Vagina (tissue), 2 donors: ENCODE measurements at places on chromosomes 1 and 21. TPM values are rescaled to one million over a fixed set of nuclear protein-coding genes. Genes with fewer than 3 reads are reported as not detected.
A peak's percentile ranks its signal among the peaks of the same experiment; 100 is the strongest.

DNA sequence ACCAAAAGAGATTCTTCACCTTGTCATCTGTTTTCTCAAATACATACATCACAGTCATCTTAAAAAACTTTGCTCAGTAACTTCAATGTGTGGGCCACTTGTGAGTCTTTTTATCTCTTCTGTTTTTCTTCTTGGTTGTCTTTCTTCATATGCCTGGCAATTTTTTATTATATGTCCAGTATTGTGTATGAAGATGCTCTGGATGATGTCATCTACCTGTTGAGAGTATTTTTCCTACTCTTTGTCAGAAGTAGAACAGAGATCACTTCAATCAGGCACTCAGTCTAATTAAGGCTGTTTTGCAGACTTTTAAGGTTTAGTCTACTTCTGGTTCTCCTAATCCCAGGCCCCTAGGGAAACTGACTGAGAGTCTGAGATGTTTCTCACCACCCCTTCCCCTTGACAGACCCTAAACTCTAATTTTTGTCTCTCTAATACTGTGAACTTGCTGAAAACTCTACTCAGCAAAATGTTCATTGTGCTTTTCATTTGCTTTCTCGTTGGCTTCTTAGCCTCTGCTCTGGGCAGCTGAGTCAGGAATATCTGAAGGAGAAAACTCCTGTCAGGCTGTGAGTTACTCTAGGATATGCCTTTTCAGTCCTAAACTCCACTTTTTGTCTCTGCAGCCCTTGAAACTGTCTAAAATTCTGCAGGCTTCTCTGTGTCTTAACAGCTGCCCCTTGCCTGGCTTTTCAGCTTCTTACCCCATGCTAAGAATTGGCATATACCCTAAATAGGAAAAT lies 33.0 kb upstream of the DNAJC6 start:
- no peak overlapping the region for H3K27ac ChIP-seq
- H3K4me1 ChIP-seq = no peaks in the 10 kb centered on the region
- no peak for DNase-seq
- H3K36me3 ChIP-seq = no peaks in the 10 kb centered on the region

- H3K4me1 ChIP-seq = peaks cover 9% of the 10 kb centered on the region
- peak overlapping the region; percentile 96 for H3K27ac ChIP-seq
- no peaks in the 10 kb centered on the region for H3K27me3 ChIP-seq
- peak overlapping the region; percentile 87 for H3K4me3 ChIP-seq
- DNase-seq = no peak
Measured at GRCh38 chr1:92961896-92962752, 862 bp upstream of the DIPK1A start.

DNA sequence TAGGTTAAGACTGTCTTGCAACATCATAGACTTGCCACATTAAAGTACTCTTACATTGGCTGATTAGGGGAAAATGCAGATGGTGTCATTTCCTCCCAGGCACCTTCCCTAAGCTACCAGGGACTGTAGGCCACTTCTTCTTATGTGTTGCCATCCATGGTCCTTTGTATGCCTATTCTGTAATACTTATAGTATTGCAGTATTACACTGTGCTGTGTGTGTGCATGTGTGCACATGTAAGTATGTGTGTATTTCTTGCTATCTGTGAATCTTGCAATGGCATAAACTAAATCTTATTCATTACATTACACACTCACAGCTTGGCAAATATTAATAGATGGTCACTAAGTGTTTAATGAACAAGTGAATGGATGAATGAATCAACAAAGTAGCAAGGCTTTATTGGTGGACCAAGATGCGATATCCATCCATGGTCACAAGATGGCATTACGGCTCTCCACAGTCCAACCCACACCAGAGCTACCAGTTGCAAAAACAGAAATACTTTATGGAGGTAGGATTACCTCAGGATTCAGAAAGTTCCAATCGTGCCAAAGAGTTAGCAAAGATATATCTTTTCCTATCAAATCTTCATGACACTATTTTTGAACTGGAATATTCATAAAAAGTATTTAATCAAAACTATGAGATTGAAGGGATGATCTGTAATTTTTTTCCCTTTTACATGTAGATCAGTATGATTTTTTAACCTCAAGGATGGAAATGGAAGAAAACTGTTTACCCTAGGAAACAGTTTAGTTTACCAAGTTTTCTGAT lies 160.2 kb downstream of the DENND1B start:
- no peak overlapping the region for H3K27ac ChIP-seq
- DNase-seq = no peak
- no peaks in the 10 kb centered on the region for H3K27me3 ChIP-seq
- no peaks in the 10 kb centered on the region for H3K36me3 ChIP-seq

Gene KIF26B
- total RNA-seq = 0.49 TPM

Gene PCNT
- total RNA-seq = 35.8 TPM

Gene SAMD11
- total RNA-seq = 33.9 TPM

DNA sequence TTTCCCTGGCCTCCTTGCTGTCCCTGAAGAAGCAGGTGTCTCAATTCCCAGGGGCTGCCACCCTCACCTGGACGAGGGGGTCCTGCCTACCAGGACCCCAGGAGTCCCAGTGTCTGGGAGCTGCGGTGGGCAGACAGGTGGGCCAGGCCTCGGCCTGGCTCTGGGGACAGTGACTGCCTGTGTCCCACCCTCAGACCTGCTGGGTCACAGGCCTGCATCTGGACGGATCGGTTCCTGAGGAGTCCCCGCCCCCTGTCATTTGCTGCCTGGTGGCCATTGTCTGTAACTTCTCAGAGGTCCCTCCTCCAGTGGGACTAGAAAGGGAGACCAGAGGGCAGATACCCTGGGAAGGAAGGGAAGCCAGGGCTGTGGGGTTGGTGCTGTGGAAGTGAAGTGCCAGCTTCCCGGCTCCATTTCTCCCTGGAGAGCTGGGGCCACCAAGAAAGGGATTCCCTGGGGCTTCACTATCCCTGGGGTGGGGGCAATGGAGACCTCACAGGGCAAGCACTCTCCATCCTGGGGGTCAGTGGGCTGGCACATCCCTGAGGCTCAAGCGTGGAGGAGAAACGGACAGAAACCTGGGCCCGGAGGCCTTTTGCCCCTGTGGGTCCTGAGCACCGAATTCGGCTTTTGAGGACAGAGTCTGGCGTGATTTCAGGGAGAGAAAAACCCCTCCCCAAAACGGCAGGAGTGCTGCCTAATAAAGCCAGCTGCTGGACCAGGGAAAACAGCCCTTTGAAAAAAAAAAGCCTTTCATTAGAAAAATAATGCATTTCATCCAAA lies 157.3 kb downstream of the PEX14 start:
- no peak overlapping the region for H3K4me3 ChIP-seq
- peaks cover 33% of the 10 kb centered on the region for H3K4me1 ChIP-seq
- H3K36me3 ChIP-seq = no peaks in the 10 kb centered on the region
- H3K27ac ChIP-seq = peak overlapping the region; percentile 59

DNA sequence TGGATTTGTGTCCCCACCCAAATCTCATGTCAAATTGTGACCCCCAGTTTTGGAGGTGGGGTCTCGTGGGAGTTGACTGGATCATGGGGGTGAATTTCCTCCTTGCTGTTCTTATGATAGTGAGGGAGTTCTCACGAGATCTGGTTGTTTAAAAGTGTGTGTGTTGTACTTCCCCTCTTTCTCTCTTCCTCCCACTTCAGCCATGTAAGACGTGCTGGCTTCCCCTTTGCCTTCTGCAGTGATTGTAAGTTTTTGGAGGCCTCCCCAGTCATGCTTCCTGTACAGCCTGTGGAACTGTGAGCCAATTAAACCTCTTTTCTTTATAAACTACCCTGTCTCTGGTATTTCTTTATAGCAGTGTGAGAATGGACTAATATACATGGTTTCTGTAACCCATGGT lies 64.6 kb downstream of the RHOU start:
- no peaks in the 10 kb centered on the region for H3K27me3 ChIP-seq
- no peak overlapping the region for H3K4me3 ChIP-seq
- DNase-seq = peak; percentile 12
- no peak overlapping the region for H3K27ac ChIP-seq
- H3K4me1 ChIP-seq = peaks cover 21% of the 10 kb centered on the region

GRCh38 chr1:209870151-209870831 lies 42.5 kb downstream of the UTP25 start:
- no peak overlapping the region for H3K27ac ChIP-seq
- no peak for DNase-seq
- no peak overlapping the region for H3K4me3 ChIP-seq
- no peaks in the 10 kb centered on the region for H3K36me3 ChIP-seq

Gene CNIH3
- total RNA-seq = not detected

Gene CFHR1
- not detected for total RNA-seq

Gene CD84
- 8.1 TPM for total RNA-seq

GRCh38 chr1:167173516-167174184 lies 47.0 kb upstream of the POU2F1 start:
- H3K27ac ChIP-seq = no peak overlapping the region
- H3K4me1 ChIP-seq = peaks cover 11% of the 10 kb centered on the region
- H3K36me3 ChIP-seq = no peaks in the 10 kb centered on the region
- no peaks in the 10 kb centered on the region for H3K27me3 ChIP-seq

DNA sequence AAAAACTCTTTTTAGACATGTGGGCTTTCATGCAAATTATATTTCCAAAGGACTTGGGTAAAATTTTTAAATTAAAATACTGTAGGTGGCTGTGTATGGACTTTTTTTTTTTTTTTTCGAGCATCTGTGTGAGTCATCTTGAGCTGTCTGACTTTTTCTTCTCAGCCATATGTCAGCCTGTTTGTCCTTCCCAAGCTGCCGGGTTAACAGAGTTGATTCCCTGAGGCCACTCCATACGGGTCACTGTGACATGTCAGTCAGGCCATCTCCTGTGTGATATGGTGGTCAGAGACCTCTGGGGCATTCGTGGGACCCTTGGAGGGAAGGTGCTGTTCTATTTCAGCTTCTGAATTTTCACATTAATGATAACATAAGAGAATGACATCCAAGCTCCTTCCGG lies 148.3 kb downstream of the KCNJ6 start:
- H3K4me1 ChIP-seq = peaks cover 9% of the 10 kb centered on the region
- DNase-seq = no peak
- no peaks in the 10 kb centered on the region for H3K27me3 ChIP-seq
- no peaks in the 10 kb centered on the region for H3K36me3 ChIP-seq

- no peak for DNase-seq
- H3K4me3 ChIP-seq = no peak overlapping the region
- H3K27me3 ChIP-seq = no peaks in the 10 kb centered on the region
- H3K36me3 ChIP-seq = no peaks in the 10 kb centered on the region
Measured at GRCh38 chr1:160149716-160150115, 1.7 kb upstream of the ATP1A4 start.

GRCh38 chr21:38643404-38644023 lies 145.2 kb upstream of the ERG start:
- H3K27me3 ChIP-seq = no peaks in the 10 kb centered on the region
- H3K4me3 ChIP-seq = no peak overlapping the region
- H3K4me1 ChIP-seq = peaks cover 5% of the 10 kb centered on the region
- no peak for DNase-seq

GRCh38 chr1:179302070-179302469 lies 8.5 kb downstream of the SOAT1 start:
- no peaks in the 10 kb centered on the region for H3K36me3 ChIP-seq
- peaks cover 6% of the 10 kb centered on the region for H3K4me1 ChIP-seq
- no peak overlapping the region for H3K27ac ChIP-seq
- H3K4me3 ChIP-seq = no peak overlapping the region
- DNase-seq = no peak
- H3K27me3 ChIP-seq = no peaks in the 10 kb centered on the region

Gene KLHDC9
- 9.3 TPM for total RNA-seq

Gene WNT3A
- total RNA-seq = not detected

- H3K36me3 ChIP-seq = no peaks in the 10 kb centered on the region
- peaks cover 13% of the 10 kb centered on the region for H3K4me1 ChIP-seq
- no peaks in the 10 kb centered on the region for H3K27me3 ChIP-seq
- H3K4me3 ChIP-seq = no peak overlapping the region
- no peak for DNase-seq
- H3K27ac ChIP-seq = peak overlapping the region; percentile 43
Measured at GRCh38 chr1:26541816-26542711, 12.5 kb downstream of the RPS6KA1 start.

DNA sequence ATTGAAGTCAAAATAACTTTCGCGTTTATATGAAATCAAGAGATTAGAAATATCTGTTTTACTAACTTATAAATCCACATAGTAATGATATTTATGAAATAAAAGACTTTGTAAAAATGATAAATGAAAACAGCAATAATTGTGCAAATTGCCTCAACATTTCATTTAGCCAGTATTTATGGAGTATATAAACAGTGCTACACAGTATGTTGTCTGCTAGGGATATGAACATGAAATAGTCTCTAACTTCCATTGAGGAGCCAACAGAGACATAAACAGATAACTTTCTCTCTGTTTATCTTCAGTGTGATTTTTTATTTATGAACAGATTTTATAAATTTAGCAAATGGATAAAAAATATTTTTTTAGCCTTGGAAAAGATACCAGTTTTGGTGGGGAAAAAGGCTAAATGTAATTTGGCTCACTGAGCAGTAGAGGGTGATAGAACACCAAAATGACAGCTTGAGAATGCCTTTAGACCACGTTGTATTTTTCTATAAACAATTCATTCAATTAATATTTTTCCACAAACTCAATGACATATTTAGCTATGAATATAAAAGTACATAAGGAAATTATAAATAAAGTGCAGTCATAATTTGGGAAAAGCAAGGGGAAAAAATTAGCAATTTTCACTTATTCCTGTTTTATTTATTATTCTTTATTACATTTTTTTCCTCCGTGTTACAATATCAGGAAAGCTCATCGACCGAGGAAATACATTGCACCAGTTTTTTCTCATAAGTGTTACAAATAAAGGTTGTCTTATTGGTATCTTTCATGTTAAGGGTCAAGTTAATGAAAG lies 47.5 kb upstream of the EEIG2 start:
- no peaks in the 10 kb centered on the region for H3K4me1 ChIP-seq
- no peak overlapping the region for H3K4me3 ChIP-seq
- H3K27me3 ChIP-seq = no peaks in the 10 kb centered on the region
- H3K36me3 ChIP-seq = no peaks in the 10 kb centered on the region
- H3K27ac ChIP-seq = no peak overlapping the region

Gene KAZN
- 29.5 TPM for total RNA-seq

GRCh38 chr1:46612937-46613660 lies 3.5 kb downstream of the MOB3C start:
- peak overlapping the region; percentile 92 for H3K27ac ChIP-seq
- H3K27me3 ChIP-seq = no peaks in the 10 kb centered on the region
- DNase-seq = no peak
- peaks cover 15% of the 10 kb centered on the region for H3K36me3 ChIP-seq
- H3K4me1 ChIP-seq = peaks cover 66% of the 10 kb centered on the region
- peak overlapping the region; percentile 28 for H3K4me3 ChIP-seq

DNA sequence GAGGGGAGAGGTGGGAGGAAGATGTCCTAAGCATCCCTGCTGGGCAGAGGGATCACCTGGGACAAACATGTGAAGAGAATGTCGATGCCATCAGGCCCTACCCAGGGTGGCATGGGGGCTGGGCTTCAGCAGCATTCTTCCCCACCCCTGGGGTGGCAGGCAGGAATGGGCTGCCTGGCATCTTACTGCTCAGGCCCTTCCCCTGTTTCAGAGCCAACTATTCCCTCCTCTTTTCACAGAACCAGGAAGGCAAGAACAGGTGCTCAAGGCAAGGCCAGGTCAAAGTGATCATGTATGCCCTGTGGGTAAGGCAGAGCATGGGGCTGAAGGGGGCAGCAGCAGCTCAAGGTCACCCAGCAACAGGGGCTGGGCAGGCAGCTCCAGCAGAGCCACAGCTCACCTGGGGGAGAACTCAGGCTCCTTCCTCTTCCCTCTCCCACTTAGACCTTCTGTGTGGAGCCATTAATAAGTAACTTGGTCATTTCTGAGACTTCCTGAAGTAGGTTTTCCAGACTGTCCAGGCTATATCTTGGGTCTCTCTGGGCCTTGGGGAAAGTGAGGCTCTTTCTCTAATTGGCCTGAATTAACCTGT lies 56.4 kb downstream of the ELK4 start:
- no peak overlapping the region for H3K27ac ChIP-seq
- no peaks in the 10 kb centered on the region for H3K36me3 ChIP-seq
- H3K4me1 ChIP-seq = no peaks in the 10 kb centered on the region
- H3K27me3 ChIP-seq = no peaks in the 10 kb centered on the region
- no peak for DNase-seq
- H3K4me3 ChIP-seq = no peak overlapping the region

- H3K4me3 ChIP-seq = no peak overlapping the region
- H3K4me1 ChIP-seq = no peaks in the 10 kb centered on the region
- no peaks in the 10 kb centered on the region for H3K27me3 ChIP-seq
- no peaks in the 10 kb centered on the region for H3K36me3 ChIP-seq
Measured at GRCh38 chr1:244068567-244068966, 17.5 kb downstream of the ZBTB18 start.
